ENCODE measurements at places on chromosomes 7 and 10.

DNA sequence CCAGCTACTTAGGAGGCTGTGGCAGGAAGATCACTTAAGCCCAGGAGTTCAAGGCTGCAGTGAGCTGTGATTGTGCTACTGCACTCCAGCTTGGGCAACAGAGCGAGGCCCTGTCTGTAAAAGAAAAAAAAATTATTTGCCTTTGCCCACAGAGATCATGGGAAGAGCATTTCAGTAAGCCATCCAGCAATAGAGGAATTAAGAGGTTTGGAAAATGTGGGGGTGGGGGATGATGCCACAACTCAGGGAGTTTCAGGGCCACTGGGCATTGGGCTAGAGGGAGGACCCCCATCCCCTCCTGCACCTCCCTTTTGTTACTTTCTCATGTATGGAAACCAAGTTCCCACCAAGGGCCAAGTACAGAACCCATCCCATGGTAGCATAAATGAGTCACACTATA is 38.4 kb downstream of the SVIL start:
- DNase-seq: no peak

GRCh38 chr7:116443101-116443523 is 56.4 kb upstream of the CAV2 start:
- DNase-seq: no peak

DNA sequence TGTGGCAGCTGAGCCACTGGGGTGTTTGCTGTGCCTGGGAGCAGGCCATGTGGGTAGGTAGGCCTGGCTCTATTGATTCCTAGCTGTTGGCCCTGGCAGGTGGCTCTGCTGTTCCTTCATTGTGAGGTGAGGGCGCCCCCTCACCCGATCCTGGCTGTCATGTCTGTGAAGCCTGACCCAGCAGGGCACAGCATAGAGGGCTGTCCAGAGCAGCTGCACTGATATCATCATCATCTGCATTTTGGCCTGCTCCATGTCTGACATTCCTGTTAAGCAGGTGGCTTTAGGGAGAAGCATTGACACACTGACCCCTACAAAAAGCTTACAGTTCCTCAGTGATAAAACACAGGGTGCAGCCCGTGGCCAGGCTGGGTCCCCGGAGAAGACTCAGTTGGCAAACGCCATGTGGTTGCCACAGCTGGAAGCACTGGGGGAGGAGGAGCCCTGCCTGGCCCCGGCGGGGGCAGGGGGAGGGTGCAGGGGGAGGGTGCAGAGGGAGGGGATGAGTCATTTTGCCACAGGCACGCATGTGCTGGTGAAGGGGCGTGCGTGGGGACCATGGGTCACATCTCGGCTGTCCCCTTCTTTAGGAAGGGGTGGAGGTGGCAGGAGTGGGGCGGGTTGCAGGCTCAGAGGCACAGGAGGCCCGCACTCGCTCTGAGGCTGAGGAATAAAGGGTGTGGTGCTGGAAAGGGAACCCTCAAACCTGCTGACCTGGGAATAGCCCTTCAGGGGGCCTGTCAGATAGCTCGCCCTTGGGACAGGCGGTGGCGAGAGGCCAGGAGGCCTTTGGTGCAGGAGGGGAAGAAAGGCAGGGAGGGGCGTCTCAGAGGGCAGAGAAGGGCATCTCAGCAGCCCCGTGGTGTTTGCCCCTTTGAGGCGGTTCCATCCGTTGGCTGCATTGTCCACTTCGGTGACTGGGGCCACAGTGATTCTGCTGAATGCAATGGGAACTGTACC is 31.6 kb downstream of the IKZF1 start:
- DNase-seq: no peak

GRCh38 chr10:59682986-59683937 is 26.4 kb downstream of the SLC16A9 start:
- DNase-seq: no peak

- no peak for DNase-seq
Observed at GRCh38 chr7:158043551-158044481, 543.8 kb downstream of the PTPRN2 start.

- no peak for DNase-seq
Observed at GRCh38 chr10:79542626-79543025, 17.6 kb downstream of the SFTPA2 start.

GRCh38 chr7:157657741-157658740 is 321.2 kb downstream of the DNAJB6 start:
- DNase-seq: no peak

DNA sequence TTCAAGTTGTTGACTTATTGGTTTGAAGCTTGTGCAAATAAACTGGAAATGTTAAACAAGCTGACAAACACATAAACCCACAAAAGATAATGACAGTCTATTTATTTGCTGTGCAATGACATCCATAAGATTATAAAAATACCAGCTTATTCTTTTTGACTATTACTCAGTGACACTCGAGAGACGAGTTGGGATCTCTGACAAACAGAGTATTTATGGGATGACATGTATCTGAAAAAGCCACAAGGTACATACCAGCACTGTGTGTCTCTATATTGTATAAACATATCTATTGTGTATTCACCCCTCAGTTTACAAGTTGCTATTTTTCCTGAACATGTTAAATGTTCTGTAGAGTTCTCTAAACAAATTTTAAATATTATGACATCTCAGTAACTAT is 88.9 kb downstream of the CHRM2 start:
- no peak for DNase-seq

DNA sequence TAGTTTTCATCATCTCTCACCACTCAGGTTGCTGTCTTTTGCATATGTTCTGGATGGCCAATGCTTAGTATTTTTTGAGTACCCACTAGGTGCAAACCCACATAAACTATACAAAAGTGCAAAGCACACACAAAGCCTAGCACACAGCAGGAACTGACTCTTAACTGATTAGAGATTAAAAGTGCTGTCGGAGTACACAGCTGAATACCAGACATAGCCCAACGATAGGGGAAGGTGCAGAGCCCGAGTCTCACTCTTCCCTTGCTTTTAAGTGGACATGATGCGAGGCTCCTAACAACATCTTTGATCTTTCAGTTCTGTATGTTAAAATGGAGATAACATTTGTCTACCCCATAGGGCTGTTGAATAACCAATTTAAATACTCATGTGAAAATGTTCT is 90.8 kb downstream of the DPY19L1 start:
- DNase-seq: no peak

- DNase-seq: no peak
Observed at GRCh38 chr10:88687853-88688467, 18.1 kb upstream of the LIPK start.

DNA sequence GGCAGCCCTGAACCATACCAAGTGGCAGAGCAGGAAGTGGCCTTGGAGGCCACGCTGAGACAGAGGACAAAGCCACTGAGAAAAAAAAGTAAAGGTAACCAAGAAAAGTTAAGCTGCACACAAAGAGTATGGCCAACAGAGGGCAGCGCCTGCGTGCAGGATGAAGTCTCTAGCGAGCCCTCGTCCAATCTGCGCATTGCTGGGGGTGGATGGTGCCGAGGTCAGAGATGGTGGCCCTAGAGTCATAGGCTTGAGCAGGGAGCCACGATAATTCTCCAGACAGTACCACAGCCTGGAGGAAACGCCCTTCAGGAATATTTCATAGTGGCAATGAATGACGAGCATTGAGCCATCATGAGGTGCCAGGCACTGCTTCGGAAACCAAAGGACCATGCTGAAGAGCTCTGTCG is 9.7 kb downstream of the ATP6V0E2 start:
- DNase-seq: peak; percentile 74

GRCh38 chr7:21548491-21548890 is 5.7 kb downstream of the DNAH11 start:
- DNase-seq: no peak

DNA sequence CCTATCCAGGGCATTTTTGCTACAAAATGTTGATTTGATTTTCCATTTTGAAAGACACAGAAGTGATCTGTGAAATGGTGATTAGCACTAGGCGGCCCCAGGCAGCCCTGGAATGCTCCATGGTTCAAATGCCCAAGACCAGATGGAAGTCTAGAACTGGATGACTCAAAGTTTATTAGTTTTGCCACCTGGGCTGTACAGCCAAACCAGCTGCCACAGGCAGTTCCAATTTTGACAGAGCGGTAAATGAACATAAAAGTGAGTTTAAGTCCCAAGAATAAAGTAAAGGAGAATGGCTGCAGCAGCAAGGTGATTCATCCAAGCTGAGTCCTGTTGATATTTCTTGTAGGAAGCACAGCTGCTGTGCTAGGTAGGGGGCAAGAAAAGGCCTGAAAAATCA is 180.5 kb downstream of the SUGCT start:
- no peak for DNase-seq

DNA sequence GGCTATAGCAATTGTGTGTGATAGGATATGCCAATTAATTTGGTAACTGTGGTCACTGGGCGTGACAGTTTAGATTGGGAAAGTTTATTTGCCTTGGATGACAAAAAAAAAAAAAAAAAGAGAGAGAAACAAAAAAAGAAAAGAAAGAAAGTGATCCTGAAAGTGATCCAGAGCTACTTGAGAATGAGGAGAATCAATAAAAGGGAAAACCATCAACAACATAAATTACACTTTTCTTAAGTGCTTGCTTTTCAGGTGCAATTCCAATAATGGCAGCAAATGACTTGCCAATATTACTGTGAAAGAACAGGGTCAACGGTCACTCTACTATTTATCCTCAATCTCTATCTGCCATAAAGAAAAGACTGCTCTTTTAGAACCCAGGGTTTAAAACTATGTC is 191.8 kb upstream of the SEMA3C start:
- no peak for DNase-seq

GRCh38 chr10:9016930-9017329 is 962.4 kb downstream of the GATA3 start:
- no peak for DNase-seq

GRCh38 chr10:58672845-58673244 is 160.2 kb downstream of the BICC1 start:
- no peak for DNase-seq

GRCh38 chr10:113788604-113789083 is 37.2 kb downstream of the PLEKHS1 start:
- DNase-seq: no peak

DNA sequence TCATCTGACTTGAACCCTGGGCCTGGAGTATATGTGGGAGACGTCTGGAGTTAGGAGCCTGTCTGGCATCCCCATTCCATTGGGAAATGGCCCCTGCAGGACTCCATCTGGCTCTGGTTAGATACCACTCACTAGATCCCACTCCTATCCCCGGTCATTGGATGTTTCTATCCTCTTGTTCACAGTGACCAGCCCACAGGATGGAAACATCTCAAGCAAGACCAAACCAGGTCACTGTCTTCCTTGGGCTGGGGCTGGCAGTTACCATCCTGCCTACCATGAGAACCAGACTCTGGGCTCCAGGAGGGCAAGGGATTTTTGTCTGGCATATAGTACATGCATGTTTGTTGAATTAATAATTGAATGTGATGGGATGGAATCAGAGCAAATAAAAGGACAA is 415.7 kb downstream of the GRID1 start:
- no peak for DNase-seq

GRCh38 chr7:77910124-77910523 is 111.6 kb downstream of the PHTF2 start:
- DNase-seq: no peak

DNA sequence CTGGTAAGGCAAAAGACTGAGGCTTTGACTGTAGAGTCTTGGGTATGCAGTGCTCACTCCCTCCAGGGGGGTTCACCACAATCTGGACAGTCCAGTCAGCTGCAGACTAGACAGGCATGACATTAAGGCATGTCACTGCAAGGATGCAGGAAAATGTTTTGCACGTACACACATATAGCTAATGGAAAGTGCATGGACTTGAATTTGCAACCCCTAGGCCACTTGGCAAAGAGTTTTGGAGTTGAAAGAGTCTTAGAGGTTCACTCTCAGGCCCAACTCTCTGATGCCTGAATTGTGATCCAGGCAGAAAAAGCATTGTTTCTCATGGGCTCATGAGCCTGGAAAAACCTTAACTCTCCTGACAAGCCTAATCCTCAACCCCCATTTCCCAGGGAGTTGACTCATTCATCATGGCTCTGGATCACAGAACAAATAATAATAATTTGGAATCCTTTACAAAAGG is 51.9 kb downstream of the LAMB4 start:
- DNase-seq: no peak

DNA sequence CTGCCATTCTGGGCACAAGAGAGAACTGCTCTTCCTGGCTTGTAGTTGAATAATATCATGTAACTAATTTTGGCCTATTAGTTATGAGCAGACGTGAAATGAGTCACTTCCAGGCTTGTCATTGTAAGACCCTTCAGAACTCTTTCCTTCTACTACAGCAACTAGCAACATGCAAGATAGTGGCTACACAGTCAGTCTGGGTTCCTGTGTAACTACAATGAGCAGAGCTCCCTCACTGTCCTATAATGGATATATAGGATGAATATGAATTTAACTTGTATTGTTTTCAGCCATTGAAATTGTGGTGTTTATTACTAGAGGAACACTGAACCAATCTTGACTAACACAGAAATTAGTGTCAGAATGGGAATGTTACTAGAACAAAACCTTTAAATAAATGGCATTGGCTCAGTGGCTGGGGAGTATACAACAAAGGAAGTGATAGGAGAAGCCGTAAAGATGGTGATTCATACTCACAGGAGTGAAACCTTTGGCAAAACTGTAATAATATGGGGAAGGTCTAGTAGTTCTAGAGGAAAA is 2.9 kb upstream of the MTPN start:
- no peak for DNase-seq

GRCh38 chr7:139232904-139233303 is 1.9 kb downstream of the UBN2 start:
- no peak for DNase-seq

GRCh38 chr7:45975367-45975766 is 54.3 kb upstream of the IGFBP3 start:
- no peak for DNase-seq

DNA sequence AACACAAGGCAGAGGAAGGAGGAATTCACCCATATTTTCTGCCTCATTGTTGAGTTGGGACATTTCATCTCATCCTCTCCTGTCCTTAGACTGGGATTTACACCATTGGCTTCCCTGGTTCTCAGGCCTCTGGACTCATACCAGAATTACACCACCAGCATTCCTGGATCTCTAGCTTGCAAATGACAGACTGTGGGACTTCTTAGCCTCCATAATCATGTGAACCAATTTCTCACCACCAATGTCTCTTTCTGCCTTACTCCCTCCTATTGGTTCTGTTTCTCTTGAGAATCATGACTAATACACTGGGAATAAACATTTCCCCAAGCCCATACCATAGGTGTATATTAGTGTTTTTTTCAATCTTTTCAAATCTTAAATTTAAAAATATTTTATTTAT is 2.9 kb upstream of the ZNF33A start:
- no peak for DNase-seq

DNA sequence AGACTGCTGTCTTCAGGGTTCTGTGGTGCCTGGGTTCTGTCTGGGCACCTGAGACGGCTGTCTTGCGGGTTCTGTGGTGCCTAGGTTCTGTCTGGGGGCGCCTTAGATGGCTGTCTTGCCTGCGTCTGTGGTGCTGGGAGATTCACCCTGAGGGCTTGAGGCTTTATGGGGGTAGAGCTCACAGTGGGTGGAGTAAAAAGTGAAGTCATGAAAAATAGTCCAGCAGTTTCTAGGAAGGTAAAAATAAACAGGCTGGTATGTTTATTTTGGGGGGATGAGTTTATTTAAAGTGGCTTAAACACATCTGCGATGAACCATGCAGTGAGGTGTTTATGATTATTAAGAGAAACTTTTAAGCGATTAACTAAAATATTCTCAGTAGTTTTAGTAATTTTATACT is 64.2 kb downstream of the NKX6-2 start:
- no peak for DNase-seq

Data from posterior cingulate gyrus (tissue), 11 donors.